ENCODE measurements at places on chromosomes 1 and 21.

GRCh38 chr1:110420874-110421793 lies 13.6 kb upstream of the LAMTOR5 start:
- DNase-seq = no peak

DNA sequence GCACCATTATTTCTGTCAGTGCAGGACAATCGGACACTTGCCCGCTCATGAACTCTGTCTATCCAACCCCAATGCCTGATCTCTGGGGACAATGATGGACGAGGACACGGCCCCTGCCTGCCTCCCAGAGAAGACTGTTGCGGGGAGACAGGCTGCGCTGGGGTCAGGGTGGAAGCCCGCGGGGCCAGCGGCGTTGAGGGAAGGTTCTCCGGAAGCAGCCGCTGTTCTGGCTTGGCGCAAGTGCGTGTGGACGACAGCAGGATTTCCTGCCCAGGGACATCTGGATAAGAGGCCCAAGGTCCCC lies 18.8 kb downstream of the RHBG start:
- DNase-seq = no peak

- peak; percentile 51 for DNase-seq
These were observed 6.3 kb downstream of the CELF3 start for GRCh38 chr1:151710187-151710840.

DNA sequence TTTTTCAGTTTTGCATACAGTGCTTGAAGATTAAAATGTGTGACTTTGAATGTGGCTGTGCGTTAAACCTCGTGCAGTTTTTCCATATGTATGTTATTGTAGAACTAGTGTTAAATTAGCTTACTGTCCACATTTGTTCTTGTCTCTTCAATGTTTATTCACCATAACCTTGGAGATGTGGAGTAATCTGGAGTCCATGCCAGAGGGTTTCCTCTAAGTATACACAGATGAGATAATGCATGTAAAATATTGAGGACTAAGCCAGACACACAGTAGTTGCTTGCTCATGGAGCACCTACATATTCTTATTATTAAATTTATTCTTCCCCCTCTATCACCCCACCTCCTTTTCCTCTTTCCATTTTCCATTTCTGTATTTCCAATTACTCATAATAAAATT lies 7.7 kb upstream of the GIPC2 start:
- DNase-seq = no peak

DNA sequence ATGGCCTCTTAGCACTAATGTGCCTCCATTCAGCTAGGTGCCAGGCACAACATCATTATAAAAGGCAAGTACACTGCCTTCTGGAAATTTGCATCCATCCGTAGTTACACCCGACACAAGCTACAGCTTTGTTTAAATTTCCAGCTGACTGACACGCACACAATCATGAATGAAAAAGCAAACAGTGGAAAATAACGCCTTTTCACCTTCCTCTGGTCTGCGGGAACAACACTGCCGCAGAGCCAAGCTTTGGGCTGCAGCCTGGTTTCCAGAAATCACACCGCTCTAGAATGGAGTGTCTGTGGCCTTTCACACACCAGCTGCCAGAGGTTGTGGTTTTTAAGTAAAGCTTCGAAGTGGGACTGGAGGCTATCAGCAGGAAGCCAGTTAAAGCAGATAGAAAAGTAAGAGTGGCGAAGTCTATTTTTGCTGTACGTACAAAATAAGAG lies 142.8 kb upstream of the COA6 start:
- peak; percentile 74 for DNase-seq

DNA sequence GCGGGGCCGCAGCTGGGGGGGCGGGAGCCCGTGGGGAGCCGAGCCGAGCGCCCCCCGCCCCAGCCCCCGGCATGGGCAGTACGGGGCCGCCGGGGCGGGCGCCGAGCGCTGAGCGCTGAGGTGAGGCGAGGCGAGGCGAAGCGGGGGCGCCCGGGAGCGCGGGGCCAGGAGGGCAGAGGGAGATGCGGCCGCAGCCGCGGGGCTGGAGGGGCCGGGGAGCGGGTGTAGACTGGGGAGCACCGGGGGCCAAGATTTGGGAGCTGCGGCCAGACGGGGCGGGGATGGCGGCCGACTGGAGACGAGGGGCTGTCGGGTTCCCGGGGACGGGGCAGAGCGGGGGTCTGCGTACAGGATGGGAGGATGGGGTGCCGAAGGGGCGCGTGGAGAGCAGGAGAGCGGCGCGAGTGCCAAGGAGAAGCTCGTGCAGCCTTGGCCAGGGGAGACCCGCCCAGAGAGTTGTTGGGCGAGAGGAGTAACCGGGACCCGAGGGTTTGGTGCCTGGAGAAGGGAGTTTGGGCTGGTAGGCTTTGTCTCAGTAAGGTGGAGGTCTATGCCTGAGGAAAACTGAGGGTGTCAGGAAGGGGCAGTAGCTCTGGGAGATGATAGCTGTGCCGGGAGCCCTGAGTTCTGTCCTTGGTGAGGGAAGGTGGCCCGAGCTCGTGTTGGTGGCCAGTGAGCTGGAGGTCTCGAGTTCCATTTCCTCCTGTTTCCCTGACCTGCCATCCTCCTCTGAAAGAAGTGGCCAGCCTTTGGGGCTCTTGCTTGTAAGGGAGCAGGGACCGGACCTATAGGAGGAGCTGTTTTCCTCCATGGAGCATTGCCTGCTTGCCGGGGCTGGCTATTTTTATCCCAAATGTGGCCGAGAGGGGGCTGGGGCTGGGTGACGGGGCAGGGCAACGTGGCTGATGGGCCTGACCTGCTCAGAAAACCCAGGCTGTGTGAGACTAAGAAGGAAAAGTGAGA lies 539 bp downstream of the ATP8B2 start:
- peak; percentile 43 for DNase-seq

GRCh38 chr21:46442938-46443337 lies 15.8 kb upstream of the DIP2A start:
- DNase-seq = no peak

DNA sequence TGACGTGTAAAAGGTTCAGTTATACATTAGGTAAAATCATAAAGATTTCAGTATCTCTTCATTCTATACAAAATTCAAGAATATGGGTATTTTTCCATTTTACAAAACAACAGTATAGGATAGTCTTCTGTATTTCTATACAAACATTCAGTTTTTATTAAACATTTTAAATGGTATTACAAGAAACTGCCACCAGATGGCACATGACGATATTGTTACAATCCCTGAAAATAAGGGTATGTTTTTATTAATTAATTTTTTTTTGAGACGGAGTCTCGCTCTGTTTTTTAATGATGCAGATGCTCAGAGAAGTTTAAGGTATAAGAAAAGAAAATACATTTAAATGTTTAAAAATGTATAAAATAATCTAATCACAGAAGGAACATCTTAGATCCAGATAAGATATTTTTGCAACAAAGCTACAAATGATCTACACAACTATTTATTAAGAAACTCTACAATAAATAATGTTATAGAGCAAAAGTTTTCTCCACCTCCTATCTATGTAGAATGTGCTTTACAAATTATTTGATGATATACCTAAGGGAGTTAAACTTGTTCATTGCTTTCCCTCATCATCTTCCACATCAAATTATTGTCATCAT lies 23.5 kb upstream of the RSBN1 start:
- DNase-seq = peak; percentile 23

GRCh38 chr1:111190931-111191451 lies 9.5 kb downstream of the DENND2D start:
- DNase-seq = no peak

GRCh38 chr1:55331351-55331750 lies 116.2 kb upstream of the USP24 start:
- no peak for DNase-seq

DNA sequence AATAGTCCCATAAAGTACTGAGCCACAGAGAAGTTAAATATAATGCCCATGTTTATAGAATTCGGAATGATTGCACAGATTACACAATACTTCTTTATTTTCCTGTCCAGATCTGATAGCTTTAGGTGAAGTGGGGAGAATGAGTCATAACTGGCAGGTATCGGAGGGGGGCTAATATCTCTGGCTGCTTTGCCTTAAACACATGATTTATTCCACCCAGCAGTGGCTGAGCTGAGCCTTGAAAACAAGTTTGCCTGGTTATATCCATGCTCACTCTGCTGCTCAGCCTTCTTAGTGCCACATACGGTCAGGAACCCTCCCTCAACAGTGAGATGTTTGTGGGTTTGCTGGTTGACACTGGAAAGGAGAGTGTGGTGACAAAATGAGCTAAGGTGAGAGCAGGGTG lies 119.7 kb upstream of the ZNF648 start:
- no peak for DNase-seq

All from COR-L47 (cell line).